Nephron progenitor cell (in vitro differentiated cells): ENCODE measurements at places on chromosomes 6 and 20.

- peak; percentile 64 for DNase-seq
Measured at GRCh38 chr6:30013291-30013922, 47.7 kb upstream of the POLR1H start.

GRCh38 chr6:29796026-29796425 is 31.6 kb upstream of the HLA-G start:
- no peak for DNase-seq

DNA sequence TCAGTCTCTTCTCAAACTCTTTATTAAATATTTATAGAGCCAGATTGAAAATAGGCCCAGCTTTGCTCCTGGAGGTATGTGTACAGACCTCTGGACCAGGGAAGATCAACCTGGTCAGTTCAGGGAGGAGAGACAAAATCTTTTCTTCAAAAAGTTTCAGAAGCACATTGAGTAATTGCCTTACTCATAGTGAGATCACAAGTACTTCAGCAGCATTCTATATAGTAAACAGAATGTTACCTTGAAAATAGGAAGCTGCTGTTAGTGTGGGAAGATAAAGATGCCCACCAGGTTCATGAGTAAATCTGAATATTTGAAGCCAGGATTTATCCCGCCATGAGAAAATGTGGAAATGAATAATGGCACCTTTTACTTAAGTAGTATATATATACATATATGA is 665.9 kb upstream of the CITED2 start:
- no peak for DNase-seq

GRCh38 chr20:58374027-58374850 is 14.8 kb upstream of the VAPB start:
- DNase-seq, result no peak

GRCh38 chr20:54774426-54774825 is 299.0 kb downstream of the DOK5 start:
- DNase-seq, result no peak

DNA sequence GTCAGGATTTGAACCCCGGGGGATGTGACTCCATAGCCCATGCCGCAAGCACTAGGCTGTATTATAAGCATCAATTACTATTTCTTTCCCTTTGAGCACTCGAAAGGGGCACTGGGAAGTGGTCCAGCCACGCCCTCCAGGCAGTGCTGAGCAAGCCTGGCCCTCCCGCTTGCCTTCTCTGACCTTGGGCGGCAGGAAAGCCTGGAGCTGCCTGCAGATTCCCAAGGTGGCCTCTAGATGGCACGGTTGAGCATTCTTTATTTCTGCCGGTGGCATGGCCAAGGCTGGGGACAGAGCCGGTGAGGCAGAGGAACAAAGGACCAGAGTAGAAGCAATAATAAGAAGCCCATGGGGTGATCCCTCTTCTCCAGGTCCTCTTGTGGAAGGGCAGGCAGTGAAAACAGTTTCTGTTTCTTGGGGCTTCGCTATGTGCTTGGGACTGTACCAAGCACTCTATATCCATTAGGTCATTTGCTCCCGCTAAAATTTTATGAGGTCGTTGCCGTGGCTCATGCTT is 32.0 kb downstream of the ARHGAP40 start:
- DNase-seq, result peak; percentile 73

DNA sequence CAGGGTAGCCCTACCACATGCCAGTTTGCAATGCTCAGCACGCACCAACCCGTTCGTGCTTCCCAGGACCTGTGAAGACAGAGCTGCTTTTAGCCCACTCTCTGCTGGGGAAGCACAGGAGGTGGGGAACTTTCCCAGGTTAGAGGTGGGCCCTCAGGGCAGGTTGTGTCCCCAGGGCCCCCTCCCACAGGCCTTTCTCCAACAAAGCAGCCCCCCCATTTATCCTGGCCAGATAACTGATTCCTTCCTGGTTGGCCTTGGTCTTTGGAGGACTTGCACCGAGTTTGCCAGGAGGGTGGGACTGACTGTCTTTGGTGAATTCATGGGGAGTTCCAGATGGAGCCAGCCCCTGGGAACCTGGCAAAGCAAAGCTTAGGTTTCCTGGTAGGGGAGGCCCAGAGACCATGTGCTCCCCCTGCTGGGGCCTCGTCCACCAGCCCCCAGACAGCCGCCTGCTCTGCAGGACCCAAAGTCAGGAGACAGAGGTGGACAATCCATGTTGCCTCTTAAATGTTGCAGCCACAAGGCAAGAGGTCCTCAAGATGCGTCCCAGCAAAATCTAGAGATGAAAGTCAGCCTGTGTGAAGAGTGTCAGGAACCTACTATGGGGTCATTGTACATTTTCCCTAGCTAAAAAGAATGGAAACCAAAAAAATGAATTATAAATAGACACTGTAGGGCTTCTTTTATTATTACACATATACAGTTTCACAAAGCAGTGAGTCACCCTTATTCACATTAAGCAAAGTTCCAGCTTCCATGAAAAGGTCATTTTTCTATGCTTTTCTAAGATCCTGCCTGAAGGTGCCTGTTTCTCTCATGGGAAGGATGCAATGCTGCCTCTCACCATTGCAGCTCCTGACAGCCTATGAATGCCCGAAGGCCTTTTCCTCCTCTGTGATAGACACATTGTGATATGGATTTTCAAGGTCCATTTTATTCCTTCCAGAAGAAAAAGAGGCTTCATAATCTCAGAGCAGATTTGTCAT is 497.8 kb downstream of the PREX1 start:
- peak; percentile 53 for DNase-seq

- DNase-seq, result no peak
Measured at GRCh38 chr20:3785240-3786125, 1.1 kb downstream of the CENPB start.

DNA sequence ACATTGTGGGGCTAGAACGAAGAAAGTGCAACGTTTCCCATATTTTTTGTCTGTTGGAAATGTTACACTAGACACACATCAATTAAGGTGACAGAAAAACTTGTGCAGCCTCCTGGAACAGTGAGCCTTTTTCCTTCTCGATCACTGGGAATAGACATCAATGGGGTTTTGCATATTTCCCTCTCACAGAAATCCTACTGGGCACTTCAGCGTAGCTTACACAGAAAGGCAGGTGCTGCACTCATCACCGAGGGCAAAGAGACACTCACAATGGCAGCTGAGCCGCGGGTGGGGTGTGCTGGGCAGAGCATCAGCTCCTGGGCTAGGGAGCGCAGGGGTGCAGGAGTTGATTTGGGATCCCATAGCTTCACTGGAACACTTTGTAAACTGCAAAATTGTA is 64.5 kb downstream of the THBS2 start:
- no peak for DNase-seq

DNA sequence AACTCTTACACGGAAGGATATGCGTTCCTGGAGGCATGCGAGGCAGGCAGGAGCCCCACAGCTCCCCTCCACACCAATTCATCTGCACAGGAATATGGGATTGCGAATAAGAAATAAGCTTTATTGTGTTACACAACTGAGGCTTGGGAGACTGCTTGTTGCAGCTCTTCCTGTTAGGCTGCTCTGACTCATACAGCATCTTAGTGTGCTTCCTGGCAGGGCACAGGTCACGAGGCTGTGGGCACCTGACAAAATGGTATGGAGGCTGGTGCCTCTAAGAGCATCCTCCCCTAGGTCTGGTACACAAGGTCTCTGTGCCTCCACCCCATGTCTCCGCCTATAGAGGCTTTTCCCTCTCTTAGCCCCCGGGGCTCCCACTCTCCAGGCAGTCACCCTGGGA is 6.8 kb downstream of the SLC22A3 start:
- no peak for DNase-seq

- DNase-seq, result no peak
Measured at GRCh38 chr6:18509871-18510643, 122.9 kb downstream of the RNF144B start.
